ENCODE measurements at places on chromosomes 3 and 15.
A peak's percentile ranks its signal among the peaks of the same experiment; 100 is the strongest.

DNA sequence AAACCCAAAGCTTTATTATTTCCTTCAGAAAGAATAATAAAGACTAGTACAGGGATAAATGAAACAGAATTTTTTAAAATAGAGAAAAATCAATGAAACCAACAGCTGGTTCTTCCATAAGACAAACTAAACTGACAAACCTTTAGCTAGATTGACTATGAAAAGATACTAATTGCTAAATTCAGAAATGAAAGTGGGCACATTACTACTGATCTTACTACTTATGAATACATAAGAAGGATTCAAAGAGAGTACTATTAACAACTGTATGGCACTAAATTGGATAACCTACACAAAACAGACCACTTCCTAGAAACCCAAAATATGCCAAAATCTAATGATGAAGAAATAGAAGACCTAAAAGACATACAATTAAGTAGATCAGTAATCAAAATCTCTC is 278.2 kb downstream of the ISL2 start:
- DNase-seq: no peak

DNA sequence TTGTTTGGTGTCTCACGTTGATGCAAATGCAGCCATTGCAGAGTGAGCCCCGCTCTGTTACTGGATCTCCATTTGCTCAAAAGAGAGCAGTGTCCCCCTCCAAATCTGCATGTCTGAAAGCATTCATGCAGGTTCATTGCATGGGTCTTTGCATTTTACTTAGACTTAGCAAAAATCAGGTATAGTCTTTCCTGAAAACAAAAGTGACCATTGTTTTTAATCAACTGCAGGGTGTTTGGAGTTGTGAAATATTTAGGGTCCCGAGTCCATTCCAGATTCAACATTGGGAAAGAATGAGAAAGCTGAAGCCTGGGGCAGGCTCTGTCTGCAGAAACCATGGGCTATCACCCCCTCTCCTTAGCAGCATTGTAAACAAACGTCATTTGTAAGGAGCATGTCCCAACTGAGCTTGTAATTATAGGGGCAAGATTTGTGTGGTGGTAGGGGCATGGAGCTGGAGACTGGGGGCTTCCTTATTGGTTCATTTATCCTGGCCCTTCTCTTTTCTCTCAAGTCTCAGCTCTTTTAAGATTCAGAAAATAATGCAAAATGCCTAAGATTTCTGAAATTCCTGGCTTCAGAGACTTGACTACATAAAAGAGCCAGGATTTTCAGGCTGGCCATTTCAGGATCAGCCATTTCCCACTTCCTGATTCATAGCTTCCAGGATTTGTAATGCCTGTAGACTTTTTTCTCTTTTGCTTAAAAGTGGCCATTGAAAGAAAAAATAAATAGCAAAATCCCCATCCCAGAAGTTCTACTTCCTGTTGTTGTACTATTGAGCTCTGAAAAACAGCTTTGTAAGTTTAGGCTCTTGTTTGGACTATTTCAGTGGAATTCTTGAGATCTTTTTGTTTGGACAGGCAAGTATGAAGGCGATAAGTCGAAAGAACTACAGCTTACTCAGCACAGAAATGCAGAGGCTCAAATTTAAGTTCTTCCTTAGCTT is 23.0 kb downstream of the IGF1R start:
- no peak for DNase-seq

DNA sequence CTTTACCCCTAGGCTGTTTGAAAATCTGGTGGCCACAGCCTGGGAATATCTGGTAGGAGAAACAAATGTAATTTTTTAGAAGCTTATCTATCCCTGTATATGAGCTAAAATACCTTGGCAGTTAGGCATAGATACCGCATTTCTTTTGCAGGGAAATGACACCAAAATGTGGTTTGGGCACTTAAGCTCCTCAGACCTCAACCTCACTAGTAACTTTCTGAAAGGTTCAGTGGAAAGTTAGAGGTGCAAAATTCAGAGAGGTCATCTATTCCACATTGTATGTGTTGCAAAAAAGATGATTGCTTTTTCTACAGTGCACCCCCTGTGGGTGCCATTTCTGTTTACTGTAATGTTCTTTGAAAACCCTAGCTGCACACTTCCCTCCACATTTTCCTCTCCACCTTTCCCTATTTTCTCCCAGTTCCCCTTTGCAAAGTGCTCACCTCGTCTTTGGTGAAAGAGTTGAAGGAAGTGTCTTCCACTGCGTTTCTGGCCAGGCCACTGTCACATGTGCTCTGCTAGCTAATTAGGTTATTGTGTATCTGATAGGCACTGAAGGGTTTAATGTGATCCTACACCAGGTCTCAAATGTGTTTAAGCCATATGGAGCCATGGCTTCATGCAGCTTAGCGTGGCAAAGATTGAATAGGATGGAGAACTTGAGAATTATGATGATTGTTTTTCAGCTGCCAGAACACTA is 1.3 kb downstream of the SACM1L start:
- DNase-seq: peak; percentile 17

DNA sequence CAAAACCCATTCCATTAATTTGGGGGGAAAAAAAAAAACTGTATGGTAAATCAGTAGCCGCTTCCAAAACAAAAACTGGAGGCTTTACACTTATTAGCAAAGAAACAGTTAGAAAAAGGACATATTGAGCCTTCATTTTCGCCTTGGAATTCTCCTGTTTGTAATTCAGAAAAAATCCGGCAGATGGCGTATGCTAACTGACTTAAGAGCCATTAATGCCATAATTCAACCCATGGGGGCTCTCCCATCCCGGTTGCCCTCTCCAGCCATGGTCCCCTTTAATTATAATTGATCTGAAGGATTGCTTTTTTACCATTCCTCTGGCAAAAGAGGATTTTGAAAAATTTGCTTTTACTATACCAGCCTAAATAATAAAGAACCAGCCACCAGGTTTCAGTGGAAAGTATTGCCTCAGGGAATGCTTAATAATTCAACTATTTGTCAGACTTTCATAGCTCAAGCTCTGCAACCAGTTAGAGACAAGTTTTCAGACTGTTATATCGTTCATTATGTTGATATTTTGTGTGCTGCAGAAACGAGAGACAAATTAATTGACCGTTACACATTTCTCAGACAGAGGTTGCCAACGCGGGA is 9.4 kb upstream of the RPL24 start:
- DNase-seq: peak; percentile 53

DNA sequence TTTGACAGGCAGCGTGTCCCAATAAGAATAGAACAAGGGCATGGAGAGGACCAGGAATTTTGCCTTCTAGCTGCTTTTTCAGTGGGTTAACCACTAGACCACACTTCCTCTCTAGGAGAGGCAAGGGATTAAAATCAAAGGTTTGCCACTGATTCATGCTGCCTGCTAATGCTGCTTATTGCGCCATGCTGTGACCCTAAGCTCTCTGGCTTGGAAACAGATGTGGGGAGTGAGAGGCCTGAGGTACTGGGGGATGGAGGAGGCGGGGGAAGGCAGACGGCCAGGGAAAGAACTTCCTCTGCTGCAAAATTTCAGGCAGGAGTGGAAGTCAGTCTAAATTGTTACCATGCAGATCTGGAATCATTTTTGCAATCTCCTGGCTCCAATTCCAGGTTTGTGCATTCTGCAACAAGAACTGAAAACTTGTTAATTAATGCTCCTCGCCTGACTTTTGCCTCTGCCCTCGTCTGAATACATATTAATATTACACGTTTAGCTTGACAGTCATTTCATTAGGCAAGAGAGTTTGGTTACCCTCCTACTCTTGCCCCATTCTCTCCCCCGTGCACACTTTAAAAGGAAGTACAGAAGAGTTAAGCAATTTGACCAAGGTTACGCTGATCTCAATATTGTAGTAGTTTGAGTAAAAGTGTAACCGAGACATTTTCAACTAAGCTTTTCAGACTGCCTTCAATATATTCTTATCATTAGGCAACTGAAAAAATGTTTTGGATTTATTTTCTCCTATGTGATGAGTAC is 121.7 kb upstream of the SPRED1 start:
- DNase-seq: no peak

DNA sequence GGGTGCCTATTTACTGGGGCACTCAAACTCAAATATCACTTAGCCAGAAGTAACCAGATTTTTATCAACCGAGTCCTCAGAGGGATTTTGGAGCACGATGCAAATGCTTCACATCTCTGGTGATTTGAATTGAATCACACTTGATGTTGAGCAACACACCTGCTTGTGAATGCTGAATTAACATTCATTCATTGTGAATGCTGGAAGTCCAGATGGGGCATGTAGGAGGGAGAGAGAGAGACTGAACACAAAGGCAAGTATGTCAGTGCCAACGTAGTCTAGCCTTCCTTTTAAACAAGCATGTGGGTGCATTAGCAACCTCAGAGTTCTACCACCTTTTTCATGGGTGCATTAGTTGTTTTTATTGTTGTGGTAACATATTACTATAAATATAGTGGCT is 156.2 kb downstream of the ADAMTSL3 start:
- no peak for DNase-seq

- DNase-seq: no peak
Observed at GRCh38 chr3:112042842-112043280, 8.3 kb downstream of the TMPRSS7 start.

GRCh38 chr15:27589260-27589659 is 509.9 kb downstream of the OCA2 start:
- no peak for DNase-seq

- DNase-seq: no peak
Observed at GRCh38 chr15:41102854-41103253, 13.2 kb downstream of the INO80 start.

- peak; percentile 11 for DNase-seq
Observed at GRCh38 chr15:39579487-39580116, 1.3 kb upstream of the THBS1 start.

GRCh38 chr3:14947886-14948608 is 664 bp downstream of the NR2C2 start:
- peak; percentile 93 for DNase-seq

GRCh38 chr15:77824361-77825251 is 191.9 kb upstream of the LINGO1 start:
- no peak for DNase-seq

DNA sequence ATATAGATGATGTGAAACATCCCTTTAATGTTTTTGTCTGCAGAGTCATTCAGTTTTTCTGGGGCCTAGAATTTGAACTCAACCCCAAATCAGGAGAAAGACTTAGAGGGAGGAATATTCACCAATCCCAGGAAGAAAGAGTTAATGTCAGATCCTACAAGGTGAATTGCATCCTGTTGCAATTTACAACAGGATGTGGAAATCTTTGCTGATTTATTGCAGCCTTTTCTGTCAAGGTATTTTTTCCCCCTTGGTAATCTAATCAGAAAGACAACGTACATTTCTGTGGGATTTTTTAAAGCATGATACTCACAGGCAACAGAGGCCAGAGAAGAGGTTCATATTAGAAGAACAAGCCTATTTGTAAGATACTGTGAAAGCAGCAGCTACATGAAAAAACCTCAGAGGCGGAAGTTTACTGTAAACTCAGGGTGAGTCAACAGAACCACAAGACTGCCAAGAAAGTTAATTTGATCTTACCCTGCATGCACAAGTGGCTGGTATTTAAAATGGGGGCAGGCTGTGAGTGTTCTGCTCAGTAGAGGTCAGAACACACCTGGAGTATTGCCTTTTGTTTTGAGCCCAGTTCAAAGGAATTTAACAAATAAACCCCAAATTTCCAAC is 531.9 kb downstream of the AGBL1 start:
- DNase-seq: peak; percentile 9

- DNase-seq: no peak
Observed at GRCh38 chr15:63037976-63038720, 4.4 kb upstream of the TPM1 start.

DNA sequence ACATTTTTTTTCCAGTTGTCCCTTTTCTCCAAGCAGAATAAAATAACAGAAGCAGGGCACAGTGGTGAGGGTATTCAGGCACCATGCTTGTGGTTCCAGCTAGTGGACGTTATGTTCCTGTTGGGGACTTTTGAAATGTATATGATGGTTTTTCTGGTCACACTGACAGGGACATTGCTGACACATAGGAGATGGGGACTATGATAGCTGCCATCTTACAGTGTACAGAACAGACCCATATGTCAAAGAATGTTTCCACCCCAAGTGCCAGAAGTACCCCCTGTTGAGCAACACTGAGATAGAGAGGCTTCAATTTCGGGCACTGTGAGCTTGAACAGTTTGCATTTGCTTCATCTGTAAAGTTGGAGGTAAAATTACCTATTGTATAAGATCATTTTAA is 38.6 kb downstream of the MCTP2 start:
- DNase-seq: no peak

DNA sequence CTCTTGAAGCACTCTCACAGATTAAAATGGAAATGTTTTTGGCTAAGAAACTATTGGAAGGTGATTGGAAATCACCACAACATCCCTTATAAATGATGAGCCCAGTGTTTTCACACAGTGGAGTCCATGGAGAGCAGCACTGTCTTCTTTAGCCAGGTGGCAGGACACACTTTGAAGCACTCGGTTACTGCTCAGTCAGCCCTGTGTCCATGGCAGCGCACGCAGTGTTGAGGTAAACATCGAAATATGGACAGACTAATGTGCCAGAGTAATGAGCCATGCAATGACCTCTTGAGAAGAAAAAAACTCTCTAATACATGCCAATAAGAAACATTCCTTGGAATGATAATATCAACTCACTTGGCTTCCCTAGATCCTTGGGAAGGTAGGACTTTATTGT is 66.6 kb downstream of the TGFBR2 start:
- DNase-seq: no peak

GRCh38 chr15:72037321-72037720 is 80.6 kb downstream of the MYO9A start:
- no peak for DNase-seq
